ENCODE measurements at places on chromosomes 1 and 21.
A peak's percentile ranks its signal among the peaks of the same experiment; 100 is the strongest.

- DNase-seq, result no peak
Measured at GRCh38 chr1:182286761-182287160, 104.8 kb downstream of the GLUL start.

DNA sequence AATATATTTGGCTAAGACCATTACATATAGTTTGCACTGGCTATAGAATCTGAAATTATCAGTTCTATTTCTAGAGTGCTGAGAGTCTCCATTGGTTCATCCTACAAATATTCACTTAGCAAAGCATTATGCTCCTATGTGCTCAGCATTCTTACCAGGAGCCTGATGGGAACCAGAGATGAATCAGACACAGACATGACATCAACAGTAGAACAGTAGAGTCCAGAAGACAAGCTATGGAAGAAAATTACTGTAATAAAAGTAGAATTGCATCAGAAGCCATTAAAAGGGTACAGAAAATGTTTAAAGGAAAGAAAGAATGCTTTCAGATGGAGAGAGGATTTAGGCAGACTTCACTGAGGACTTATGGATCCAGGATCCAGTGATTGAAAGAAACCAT lies 271.7 kb upstream of the SNX7 start:
- no peak for DNase-seq

DNA sequence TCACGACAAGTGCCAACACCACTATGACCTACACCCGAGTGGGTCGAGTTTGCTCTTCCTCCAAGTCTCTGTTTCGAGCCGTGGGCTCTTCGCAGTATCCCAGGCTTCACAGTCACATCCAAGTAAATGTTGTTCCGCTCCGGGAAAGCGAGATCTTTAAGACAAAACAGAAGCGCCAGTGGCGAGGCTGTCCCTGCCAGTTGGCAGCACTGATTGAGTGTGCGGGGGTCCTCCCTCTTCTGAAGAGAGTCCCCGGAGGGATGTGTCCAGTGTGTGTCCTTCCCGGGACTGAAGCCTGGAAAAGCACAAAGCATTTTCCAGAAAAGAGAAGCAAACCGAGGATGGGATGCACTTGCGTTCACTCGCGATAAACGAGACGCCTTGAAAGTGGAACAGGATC lies 158.9 kb downstream of the PRDM16 start:
- no peak for DNase-seq

- DNase-seq, result no peak
Measured at GRCh38 chr1:6591222-6591621, 11.4 kb downstream of the ZBTB48 start.

GRCh38 chr1:225651376-225651871 lies 1.5 kb downstream of the ENAH start:
- DNase-seq, result no peak

DNA sequence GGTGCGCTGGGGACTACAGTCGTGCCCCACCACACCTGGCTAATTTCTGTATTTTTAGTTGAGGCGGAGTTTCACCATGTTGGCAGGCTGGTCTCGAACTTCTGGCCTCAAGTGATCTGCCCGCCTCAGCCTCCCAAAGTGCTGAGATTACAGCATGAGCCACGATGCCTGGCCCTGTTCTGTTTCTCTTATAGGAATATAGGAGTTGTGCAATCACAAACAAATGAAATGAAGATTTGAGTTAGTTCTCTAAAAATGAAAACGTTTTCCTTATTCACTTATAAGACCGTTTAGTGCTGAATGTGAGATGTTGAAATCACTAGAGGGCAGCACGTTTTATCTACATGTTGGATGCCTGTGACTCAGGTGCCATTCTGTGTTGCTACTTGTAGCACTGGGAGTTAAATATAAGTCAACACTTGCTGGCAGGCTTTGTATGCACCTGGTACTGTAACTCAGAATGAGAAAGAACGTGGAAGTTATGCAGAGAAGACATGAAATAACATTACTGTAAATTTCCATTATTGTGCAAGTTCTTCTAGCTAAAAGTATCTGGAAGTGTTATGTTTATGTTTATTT lies 45.8 kb downstream of the MIGA1 start:
- DNase-seq, result no peak

GRCh38 chr1:55212349-55213150 lies 2.6 kb downstream of the USP24 start:
- no peak for DNase-seq

- no peak for DNase-seq
Measured at GRCh38 chr1:8241417-8242014, 76.4 kb upstream of the SLC45A1 start.

GRCh38 chr1:162905174-162906158 lies 44.5 kb upstream of the CCDC190 start:
- no peak for DNase-seq

DNA sequence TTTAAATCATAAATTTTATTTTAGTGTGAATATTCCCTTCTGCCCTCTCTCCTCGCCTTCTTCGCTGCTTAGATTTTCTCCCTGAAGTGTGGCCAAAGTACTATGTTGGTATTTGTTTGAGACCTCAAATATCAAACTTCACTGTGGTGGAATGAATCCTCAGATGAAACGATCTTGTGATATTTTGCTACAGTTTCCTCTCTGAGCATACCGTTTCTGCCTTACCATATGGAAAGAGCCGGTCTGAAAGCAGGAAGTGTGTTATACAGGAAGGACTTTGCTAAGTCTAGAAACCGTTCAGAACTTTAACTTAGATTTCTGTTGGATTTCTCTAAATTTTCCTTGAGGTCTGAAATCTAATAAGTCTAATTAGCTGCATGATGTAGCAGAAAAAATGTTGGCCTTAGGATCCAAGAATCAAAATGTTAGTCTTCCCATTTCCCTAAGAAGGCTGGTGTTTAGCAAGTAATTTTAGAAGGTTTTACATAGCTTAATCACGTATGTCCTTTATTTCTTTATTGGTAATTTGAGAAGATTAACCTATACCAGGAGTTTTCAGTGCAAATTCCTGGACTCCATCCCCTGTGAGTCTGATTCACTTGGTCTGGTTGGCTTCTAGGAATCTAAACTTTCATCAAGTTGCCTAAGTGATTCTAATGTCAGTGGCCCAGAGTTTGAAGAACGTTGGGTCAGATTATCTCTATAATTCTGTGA lies 30.7 kb downstream of the SDCCAG8 start:
- no peak for DNase-seq

DNA sequence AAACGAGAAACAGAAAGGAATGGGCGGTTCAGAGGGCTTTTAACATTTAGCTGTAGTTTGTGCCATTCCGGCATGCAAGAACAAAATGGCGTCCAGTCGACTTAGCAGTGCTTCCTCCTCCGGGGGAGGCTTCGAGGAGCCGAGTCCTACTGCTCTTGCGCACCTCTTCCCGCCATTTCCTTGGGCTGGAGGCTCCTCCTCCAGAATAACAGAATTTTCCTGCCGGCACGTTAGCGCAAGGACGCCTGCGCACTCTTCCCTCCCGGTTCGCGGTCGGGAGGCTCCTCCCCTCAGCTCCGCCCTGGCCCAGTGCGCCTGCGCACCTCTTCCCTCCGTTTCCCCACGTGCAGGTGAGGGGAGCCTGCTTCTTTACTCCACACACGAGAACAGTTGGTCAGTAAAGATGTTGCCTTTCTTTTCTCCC lies 1.0 kb downstream of the DMRTB1 start:
- no peak for DNase-seq

DNA sequence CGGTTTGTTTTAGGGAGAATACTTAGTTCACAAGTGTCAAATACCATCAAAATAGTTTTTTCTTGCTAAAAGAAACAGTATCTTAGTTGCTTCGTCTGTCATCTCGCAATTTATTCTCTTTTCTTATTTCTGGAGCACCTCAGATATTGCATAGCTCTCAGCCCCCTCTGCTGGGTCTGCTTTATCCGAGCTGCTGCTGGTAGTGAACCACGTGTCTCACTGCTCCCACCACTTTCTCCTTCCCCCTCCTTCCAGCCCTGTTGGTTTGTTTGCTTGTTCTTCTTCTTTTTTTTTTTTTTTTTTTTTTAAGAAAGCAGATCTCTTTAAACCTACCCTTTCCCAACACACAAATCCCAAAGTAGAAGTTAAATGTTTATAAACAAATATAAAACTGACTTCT lies 170.8 kb downstream of the EDEM3 start:
- no peak for DNase-seq

DNA sequence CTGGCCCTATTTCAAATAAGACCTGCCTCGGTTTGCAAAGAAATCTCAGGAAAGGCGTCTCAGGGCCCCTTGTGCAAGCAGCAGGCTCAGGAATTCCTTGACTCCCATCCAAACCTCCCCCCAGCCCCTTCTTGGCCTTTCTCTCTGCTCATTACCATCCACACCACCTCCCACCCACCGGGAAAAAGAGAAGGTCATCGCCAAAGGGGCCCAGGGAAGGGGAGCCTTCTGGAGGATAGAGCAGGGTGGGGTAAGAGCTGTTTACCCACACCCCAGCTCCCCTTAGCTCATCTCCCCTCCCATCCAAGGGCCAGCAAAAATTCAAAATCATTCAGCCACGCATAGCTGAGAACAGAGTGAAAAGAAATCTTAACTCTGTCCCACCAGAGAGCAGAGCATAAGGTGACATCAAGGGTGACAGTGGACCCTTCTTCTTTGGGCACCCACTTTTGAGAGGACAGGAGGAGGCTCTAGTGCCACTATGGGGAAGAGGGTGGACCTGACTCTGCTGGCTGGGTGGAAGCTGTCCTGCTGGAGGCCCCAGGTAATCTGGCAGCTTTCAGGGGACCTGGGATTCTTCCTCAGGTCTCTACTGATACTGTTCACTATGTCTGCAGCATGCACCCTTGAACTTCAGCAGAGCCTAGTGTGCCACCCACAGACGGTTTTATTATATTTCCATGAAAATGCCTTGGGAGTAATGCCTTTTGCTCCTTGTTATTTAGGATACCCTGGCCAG lies 3.9 kb upstream of the WNT2B start:
- DNase-seq, result no peak

DNA sequence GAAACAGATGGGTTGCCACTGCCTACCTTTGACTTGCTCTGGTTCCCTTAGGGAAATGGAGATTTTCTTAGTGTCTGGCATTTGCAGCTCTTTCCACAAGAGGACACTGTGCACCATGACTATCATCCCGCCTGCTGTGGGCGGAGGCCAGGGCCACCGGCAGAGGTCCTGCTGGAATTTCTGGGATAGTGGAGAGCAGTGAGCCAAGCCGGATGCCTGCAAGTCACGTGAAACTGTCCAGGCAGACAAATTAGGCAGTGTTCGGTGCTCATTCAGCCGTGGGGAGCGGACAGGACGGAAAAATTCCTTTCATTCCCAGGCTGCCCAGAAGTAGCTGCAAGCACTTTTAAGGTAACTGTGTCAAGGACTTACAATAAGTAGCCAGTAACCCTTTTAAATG lies 43.4 kb downstream of the IGSF5 start:
- peak; percentile 19 for DNase-seq

- no peak for DNase-seq
Measured at GRCh38 chr21:36015045-36015444, 45.3 kb downstream of the SETD4 start.

GRCh38 chr1:110228381-110228780 lies 18.3 kb downstream of the KCNC4 start:
- no peak for DNase-seq

DNA sequence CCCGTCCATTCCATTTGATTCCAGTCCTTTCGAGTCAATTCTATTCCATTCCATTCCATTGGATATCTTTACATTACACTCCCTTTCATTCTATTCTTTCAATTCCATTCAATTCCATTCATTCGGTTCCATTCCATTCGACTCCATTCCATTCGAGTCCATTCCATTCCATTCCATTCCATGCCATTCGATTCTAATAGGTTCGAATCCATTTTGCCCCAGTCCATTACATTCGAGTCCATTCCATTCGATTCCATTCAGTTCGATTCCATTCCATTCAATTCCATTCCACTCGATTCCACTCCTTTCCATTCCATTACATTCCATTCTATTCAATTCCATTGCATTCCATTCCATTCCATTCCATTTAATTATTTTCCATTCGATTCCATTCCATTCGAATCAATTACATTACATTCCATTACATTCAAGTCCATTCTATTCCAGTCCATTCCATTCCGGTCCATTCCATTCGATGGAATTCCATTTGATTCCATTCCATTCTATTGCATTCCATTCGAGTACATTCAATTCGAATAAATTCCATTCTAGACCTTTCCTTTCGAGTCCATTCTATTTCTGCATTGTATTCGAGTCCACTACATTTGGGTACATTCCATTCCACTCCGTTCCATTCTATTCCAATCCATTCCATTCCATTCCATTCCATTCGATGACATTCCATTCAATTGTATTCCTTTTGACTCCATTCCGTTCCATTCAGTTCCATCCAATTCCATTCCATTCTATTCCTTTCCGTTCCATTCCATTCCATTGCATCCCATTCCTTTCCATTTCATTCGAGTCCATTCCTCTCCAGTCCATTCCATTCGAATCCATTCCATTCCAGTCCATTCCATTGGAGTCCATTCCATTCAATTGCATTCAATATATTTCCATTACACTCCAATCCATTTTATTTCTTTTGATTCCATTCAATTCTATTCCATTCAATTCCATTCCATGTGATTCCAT lies 2604.8 kb upstream of the TPTE start:
- DNase-seq, result no peak

Measured in D721Med (cell line).